ENCODE measurements at places on chromosomes 5 and 9.
A peak's percentile ranks its signal among the peaks of the same experiment; 100 is the strongest.

- DNase-seq: peak; percentile 88
These were observed 22.0 kb downstream of the ENHO start for GRCh38 chr9:34500623-34501267.

DNA sequence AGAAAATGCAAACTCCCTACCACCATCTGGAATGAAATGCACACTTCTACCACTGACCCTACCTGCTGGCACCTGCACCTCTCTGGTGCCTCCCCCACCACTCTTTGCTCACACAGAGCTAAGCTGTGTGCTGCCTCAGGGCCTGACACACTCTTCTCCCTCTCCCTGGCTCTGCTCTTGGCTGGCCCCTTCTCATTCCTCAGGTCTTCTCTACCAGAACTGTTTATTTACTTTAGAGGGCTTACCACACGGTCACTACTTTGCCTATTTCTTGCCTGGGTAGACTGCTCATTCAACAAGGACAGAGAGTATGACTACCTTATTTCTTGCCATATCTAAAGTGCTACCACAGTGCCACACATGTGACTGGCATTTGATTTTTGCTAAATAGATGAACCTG, 3.3 kb downstream of the REEP5 start:
- no peak for DNase-seq

GRCh38 chr5:10637944-10638343, 74.1 kb downstream of the ANKRD33B start:
- no peak for DNase-seq

- no peak for DNase-seq
These were observed 598.4 kb downstream of the ACTL7B start for GRCh38 chr9:108257382-108257781.

DNA sequence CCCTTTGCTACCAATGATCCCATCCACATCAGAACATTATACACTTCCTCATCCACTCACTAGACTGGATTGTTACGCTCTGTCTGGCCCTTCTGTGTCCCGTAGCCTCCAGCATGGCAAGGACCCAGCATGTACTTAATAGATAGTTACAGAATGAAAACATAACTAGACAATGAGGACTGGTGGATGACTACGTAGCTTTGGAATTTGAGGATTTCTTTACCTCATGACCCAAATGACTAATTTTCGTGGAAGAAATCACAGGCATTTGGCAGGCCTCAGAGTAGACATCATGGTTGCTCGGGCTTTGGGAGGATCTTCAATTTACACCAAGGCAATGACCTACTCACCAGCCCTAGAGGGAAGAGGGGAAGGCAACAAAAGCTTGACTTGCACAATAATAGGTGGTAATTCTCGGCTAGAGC, 299.8 kb downstream of the TLE1 start:
- peak; percentile 61 for DNase-seq

- no peak for DNase-seq
These were observed 16.2 kb downstream of the UHRF2 start for GRCh38 chr9:6428940-6429889.
